ENCODE measurements at places on chromosomes 6 and 20.

DNA sequence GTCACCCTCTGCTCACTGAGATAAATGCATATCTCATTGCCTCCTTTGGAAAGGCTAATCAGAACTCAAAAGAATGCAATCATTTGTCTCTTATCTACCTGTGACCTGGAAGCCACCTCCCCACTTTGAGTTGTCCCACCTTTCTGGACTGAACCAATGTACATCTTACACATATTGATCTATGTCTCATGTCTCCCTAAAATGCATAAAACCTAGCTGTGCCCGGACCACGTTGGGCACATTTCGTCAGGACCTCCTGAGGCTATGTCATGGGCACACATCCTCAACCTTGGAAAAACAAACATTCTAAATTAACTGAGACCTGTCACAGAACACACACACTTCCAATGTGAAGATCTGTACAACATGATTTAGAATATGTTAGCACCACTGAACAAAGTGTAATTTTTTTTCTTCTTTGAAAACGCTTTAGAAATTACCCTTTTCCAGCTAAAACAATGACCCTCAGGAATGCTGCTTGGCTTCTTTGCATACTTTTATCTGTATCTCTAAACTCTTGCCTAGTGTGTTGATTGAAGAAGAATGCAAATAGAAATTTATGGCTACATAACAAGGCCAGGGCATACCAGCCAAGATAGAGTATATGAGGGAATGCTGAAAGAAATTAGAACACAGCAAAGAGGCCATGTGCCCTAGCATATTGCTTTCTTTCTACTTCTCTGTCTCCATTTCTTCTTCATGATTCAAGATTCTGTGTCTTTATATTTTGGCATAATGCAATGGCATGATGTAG is 84.6 kb upstream of the DST start:
- DNase-seq = no peak

DNA sequence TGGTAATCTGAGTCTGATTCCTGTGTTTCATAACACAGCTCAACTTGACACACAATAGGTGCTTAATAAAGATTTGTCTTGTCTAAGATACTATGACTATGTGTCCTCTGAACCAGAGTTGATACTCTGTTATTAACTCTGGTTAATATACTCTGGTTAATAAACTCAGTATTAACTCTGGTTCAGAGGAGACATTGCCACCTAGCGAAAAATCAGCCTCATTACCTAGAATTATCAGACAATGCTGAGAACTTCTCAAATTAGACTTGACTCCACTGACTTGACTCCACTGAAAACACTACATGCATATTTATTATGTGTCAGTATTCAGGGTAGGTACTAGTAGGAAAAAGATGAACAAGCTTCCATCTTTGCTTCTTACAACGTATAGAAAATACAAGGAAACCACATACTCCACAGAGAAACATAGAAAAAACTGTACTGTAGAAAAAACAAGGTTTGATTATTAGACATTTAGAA is 73.9 kb downstream of the AHI1 start:
- no peak for DNase-seq

DNA sequence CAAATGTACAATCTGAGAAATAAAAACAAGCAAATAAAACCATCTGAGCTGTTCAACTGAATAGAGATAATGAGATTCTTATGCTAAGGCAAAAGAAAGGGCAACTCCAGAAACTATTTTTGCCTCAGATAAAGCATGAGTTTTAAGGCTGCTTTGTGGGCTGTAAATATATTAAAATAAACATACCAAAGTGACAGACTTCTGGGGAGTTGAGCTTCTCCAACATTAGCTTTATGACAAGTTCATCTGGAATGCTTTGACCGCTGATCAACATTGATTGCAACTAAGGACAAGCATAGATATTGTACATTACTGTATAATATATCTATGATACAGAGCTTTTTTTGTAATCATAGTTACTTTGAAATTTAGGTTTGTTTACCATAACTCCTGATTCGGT is 19.3 kb downstream of the AK9 start:
- no peak for DNase-seq

GRCh38 chr6:97198046-97198565 is 84.9 kb downstream of the MMS22L start:
- no peak for DNase-seq

DNA sequence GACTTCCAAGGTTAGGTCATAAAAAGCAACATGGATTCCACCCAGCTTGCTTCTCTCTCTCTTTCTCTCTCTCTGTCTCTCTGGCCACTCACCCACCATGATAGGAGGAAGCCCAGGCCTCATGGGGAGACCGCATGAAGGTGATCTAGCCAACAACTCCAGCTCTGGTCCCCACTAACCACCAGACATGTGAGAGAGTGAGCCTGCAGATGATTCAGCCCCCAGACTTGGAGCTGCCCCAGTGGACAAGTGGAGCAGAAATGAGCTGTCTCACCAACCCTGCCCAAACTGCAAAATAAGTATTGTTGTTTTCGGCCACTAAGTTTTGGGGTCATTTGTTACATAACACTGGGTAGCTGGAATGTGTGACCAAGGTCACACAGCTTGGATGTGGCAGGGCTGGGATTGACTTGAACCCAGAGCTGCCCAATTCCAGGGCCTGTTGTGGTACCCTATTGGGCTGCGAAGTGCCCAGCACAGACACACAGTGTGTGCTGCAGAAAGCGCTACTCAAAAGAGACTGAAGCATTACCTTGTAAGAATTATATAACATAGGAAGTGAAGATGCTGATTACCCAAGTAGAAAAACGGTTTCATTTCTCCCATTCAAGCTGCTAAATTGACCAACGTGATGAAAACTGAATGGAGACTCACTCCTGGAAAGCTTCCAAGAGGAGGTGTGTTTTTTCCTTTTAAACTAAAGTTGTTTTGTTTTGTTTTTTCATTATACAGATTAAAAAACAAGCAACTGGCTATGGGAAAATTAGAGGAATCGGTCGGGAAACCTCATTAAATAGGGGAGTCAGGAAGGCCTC is 9.1 kb upstream of the TLDC2 start:
- DNase-seq = no peak

- DNase-seq = no peak
These were observed 89.9 kb downstream of the YTHDF1 start for GRCh38 chr20:63125838-63126601.

DNA sequence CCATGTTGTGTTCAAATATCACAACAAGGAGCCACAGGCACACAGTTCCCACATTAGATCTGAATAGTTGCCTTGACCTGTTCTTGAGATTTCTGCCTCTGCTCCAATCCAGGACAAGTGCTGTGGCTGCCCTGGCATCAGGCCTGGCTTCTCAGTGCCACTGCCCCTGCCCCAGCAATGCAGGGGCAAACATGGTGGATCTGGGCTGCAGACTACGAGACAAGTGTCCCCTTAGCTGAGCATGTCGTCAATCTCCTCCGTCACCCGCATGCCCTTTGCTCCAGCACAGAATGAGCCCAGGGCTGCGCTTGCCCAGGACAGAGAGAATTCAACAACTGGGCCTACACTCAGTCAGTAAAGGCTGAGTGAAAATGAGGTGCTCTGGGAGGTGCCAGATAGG is 201.6 kb downstream of the SYNDIG1 start:
- DNase-seq = no peak

DNA sequence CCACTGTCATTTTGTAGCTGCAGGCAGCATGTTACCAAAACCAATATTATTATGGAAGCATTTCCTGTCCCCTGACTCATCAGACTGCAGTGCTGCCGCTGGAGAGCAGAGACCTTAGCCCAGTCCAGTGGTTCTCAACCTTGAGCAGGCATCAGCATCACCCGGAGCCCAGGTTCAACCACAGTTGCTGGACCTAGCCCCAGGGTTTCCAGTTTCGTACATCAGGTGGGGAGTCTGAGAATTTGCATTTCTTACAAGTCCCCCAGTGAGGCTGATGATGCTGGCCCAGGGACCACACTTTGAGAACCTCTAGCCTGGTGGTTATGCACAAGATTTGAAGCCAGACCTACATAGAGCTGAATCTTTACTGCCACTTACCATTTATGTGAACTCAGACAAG is 47.3 kb downstream of the LY86 start:
- no peak for DNase-seq
